ENCODE measurements at places on chromosomes 3 and 15.
A peak's percentile ranks its signal among the peaks of the same experiment; 100 is the strongest.

DNA sequence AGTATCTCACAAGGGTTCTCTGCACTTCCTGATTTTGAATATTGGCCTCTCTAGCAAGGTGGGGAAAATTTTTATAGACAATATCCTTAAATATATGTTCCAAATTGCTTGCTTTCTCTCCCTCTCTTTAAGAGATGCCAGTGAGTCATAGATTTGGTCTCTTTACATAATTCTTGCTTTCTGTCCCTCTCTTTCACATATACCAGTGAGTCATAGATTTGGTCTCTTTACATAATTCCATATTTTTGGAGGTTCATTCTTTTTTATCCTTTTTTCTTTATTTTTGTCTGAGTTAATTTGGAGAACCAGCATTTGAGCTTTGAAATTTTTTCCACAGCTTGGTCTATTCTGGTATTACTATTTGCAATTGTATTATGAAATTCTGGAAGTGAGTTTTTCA, 77.7 kb upstream of the NUDT16 start:
- no peak for DNase-seq

DNA sequence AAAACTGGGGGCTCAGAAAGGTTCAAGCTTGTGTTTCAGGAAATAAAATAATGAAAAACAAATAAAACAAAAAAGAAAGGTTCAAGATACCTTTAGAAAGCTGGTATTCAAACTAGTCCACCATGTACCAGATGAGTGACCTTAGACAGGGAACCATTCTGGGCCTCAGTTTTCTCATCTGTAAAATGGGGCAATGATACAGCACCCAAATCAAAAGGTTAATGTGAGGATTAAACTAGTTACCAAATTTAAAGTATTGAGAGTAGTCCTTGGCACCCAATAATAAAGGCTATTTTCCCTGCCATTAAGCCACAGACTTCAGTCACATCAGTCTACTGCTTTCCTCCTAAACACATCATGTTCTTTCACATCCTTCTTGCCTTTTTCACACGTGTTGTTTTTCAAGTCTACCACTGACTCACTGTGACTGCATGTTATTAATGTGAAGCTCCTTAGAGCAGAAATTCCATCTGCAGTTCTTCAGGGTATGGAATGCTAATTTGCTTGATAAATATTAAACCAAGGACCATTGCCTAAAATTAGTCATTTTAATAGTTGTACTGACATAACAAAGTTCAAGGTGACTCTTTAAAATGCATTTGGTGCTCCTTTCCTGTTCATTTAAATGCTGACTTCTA, 19.9 kb downstream of the TAMM41 start:
- DNase-seq = no peak

GRCh38 chr15:99421172-99421656, 144.6 kb upstream of the MEF2A start:
- DNase-seq = peak; percentile 14

GRCh38 chr3:88930611-88931010, 176.8 kb upstream of the EPHA3 start:
- no peak for DNase-seq

GRCh38 chr3:108947855-108948254, 5.8 kb downstream of the GUCA1C start:
- no peak for DNase-seq

GRCh38 chr15:59522988-59523461, 85.0 kb downstream of the FAM81A start:
- DNase-seq = no peak

- DNase-seq = no peak
These were observed 714.9 kb downstream of the OTOL1 start for GRCh38 chr3:162211470-162211869.

- DNase-seq = no peak
These were observed 11.3 kb upstream of the ANKRD63 start for GRCh38 chr15:40293905-40294895.

GRCh38 chr15:40066589-40066988, 27.6 kb upstream of the SRP14 start:
- DNase-seq = no peak

Measured in HT-29 (cell line).